ENCODE measurements at places on chromosomes 13 and 19.

DNA sequence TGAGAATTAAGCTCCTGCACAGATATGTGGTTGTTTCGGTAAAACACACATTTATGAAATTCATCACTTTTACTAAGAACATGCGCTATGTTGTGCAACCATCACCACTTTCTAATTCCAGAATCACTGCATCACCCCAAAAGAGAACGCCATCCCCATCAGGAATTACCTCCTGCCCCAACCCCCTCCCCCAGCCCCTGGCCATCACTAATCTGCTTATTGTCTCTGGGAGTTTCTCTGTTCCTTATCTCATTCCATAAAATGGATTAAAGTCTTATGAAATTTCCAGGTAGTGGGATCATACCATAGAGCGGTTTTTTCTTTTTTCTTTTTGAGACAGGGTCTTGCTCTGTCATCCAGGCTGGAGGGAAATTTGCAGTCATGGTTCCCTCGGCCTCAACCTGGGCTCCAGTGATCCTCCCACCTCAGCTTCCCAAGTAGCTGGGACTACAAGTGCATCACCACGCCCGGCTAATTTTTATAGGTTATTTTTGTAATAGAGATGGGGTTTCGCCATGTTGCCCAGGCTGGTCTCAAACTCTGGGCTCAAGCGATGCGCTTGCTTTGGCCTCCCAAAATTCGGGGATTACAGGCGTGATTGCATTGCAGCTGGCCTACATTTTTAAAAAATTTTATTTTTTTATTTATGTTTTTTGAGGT lies 3.5 kb downstream of the ZSCAN5B start:
- no peak for DNase-seq

DNA sequence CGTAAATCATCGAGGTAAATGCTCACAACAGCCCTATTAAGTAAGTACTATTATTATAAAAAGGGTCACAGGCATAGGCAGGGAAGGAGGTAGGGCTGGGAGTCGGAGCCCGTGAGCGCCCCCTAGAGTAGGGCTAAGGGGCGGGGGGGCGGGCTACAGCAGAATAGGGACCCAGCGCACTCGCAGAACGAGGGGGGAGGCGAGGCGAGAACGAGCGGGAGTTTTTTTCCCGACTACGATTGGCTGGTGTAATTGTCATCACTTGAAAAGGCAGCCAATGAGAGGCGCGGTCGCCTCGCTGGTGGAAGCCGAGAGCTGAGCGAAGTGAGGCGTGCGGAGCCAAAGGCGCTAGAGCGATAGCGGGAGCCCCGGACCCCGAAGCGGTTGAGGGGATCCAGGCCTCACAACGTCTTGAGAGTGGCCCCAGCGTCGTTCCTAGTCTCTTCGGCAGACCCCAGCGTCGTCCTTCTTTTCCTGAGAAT lies 24.2 kb downstream of the KEAP1 start:
- peak; percentile 91 for DNase-seq

DNA sequence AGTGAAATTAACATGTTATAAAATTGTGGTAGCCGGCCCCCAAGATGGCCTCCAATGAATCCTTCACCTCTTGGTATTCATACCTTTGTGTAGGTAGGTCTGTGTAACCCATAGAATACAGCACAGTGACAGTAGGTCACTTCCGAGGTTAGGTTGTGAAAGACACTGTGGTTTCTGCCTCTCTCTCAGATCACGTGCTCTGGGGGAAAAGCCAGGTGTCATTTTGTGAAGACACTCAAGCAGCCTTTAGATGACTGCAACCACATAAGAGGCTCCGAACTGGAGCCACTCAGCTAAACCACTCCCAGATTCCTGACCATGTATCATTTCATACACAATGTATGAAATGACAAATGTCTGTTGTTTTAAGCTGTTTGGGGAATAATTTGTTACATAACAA lies 9.8 kb upstream of the USPL1 start:
- no peak for DNase-seq

DNA sequence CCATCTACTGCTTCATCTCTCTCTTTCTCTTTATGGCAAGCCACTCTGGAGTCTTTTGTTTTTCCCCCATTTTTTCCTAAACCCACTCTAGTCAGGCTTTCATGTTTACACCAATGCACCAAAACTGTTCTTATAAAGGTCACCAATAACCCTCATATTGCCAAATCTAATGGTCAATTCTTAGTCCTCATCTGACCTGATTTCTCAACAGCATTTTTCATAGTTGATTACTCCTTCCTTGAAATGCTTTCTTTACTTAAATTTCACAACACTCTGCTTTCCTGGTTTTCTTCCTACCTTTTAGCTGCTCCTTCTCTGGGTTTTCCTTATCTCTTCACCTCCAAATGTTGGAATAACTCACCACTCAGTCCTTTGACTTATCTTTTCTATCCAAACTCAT lies 47.9 kb downstream of the MICU2 start:
- no peak for DNase-seq
